NCI-H460 (cell line): ENCODE measurements at places on chromosomes 3 and 15.
A peak's percentile ranks its signal among the peaks of the same experiment; 100 is the strongest.

- DNase-seq, result no peak
Measured at GRCh38 chr15:57797110-57797509, 90.6 kb downstream of the POLR2M start.

GRCh38 chr3:13053420-13053819, 19.8 kb downstream of the IQSEC1 start:
- no peak for DNase-seq

DNA sequence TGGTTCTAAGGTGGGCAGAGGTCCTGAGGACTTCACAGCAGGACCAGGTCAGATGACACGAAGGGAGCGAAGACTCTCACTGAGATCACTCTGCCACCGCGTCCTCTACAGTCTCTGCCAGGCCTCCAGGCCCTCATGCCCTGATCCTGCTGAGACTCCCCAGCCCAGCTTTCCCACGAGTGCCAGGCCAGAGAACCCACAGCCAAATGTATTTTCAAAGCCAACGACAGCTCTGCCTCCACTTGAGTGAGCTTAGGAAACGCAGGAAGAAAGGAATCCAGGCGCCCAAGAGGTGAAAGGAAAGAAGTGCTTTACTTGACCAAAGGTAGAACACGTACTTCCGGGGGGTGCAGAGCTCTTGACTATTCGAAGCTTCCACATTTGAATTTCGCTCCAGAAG, 275.0 kb downstream of the XXYLT1 start:
- DNase-seq, result no peak

GRCh38 chr3:168427835-168428475, 332.2 kb upstream of the GOLIM4 start:
- DNase-seq, result no peak

GRCh38 chr15:96336108-96336595, 5.7 kb downstream of the NR2F2 start:
- no peak for DNase-seq

DNA sequence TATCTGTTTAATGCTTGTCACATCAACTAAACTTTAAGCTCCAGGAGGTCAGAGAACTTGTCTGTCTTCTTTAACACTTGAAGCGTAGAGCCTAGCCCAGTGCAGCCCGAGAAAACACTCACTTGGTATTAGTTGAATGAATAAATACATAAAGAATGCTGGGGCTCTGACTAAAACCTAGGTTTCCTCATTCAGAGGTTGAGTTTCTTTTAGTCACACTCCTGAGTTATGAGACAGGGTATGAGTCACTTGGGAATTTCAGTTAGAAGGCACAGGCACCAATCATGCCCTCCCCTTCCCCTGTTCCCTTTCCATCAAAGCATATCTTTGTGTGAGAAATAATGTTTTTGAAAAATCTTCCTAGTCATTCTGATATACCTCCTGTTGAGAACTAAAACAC, 589.8 kb upstream of the DPPA4 start:
- peak; percentile 76 for DNase-seq

GRCh38 chr3:161920196-161920595, 423.6 kb downstream of the OTOL1 start:
- DNase-seq, result no peak

DNA sequence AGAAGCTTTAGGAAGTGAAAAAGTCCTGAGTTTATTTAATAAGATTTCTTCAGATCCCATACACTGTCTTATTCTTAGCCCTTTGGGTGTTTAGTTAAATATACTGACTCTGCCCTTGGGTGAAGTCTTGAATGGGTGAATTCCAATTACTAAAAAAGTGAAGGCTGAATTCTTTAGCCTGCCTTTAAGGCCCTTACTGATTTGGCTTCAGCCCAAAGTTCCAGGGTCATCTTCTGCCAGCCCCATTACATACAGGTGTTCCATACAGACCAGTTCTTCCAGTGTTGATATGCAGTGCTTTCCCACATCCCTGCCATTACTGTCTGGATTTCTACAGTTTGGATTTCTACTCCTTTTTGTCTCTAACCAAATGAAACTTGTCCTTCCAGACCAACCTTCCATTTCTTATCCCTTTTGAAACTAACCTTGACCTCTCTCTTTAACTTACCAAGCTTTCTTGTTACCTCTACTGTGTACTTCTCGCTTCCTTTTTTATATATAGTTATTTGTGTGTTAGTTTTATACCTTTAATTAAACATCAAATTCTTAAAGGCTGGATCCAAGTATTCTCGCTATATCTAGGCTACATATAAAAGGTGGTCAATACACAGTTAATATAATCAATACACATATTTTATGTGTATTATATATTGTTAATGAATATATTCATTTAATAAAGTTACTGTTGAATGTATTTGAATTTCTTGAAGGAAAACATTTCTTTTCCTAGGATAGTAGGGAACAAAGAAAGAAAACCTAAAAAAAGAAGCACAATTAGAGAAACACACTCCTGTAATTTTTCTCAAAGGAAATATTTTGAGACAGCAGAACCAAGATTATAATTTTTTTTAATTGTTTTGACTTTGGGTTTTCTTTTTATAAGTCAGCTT, 15.0 kb downstream of the MBNL1 start:
- DNase-seq, result no peak

DNA sequence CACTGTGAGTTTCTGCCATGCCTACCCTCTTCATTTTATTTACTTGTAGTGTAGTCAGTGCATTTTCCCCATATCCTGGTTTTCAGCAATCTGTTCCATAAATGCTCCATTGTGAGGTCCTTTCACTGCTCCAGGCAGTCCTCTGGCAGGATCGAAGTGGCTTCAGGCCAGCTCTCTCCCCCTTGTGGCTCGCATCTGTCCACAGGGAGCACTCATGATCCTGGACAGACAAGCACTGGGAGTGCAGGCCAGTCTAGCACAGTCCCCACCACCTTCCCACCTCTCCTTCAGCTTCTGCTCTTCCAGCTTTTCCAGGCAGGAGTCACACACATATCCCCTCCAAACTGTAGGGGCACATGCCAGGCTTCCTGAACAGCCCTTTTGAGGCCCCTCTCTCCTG, 173.6 kb downstream of the PPM1L start:
- DNase-seq, result no peak

DNA sequence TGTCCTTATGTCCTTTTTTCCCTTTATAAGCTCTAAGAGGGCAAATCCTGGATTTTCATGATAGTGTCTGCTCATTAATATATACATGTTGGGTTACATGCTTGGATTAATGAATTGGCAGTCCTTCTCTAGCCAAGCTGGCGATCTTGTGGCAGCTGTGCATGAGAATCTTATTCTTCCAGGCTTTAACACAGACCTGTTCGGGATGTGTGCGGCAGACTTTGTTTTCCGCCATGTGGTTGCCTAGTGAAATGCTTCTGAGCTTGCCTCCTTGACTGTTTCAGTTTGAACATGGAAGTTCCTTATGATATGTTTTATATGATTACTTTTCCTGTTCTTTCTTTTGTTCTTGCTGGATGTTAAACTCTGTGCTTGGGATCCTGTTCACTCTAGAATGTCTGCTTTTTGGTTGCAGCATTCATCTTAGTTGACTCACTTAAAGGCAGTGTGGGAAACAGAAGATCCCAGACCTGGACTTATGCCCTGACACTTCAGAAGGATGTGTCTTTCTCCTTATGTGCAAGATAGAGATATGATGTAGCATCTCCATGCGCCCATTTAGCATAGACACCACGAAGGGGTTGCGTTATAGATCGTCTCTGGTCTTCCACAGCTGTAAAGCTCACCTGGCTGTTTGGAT, 7.2 kb downstream of the CHCHD6 start:
- DNase-seq, result no peak

DNA sequence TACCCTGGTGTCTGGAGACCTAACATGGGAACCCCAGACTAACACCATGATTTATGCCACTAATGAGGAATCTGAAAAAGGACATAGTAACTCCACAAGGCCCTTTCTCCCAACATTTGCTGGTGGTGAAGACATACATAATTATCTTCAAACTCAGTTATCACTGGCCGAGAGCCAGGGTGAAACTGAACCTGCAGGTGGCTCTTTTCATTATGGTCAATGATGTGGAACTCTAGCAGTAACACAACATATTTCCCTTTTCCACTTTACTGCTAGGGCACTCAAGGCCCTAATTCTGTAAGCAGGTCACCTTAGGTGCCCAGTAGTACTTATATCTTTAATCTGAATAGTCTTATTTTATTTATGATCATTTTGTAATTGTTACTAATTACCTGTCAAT, 326.4 kb upstream of the SATB1 start:
- DNase-seq, result no peak

GRCh38 chr3:95719481-95719880, 1094.9 kb upstream of the EPHA6 start:
- DNase-seq, result no peak

GRCh38 chr15:60970246-60971170, 258.6 kb downstream of the RORA start:
- DNase-seq, result no peak
